Activated CD4-positive, alpha-beta T cell treated with anti-CD3 and anti-CD28 coated beads, Interleukin-2, Interleukin-6, amounts not matched to agents 100 ng/mL and 50 ng/mL, durations not matched to agents 16 hours and 8 hours (primary cell): ENCODE measurements at places on chromosomes 12 and 14.

DNA sequence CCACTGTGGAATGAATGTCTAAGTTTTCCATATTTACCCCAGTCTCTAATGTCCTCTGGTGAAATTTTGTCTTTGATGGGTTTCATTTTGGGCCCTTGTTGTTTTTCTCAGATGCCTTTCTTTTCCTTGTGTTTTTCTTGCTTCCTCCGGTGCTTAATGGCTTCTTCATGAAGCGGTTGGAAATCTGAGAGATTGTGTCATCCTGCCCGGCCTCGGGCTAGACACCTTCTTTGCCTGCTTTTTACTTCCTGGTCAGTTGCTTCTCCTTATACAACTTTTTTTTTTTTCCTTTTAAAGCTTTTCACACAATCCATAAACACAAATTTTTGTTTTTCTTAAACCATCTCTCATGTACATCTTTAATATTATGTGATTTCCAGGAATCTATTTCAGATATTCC, 7.1 kb downstream of the ETV6 start:
- DNase-seq = no peak

DNA sequence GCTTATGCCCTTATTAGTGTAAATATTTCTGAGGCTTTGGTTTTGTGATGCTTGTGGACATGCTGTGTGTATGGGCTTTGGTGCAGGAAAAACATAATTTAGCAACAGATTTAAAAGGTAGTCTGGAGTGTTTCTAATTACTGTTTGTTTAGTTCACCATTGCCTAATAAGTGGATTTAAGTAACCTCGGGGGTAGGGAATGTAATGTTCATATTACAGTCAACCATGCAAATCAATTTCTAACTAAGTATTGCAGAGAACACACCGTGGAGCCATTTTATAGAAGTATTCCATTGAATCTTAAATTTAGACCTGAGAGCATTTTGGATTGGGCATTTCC, 53.5 kb downstream of the ANO6 start:
- DNase-seq = no peak

DNA sequence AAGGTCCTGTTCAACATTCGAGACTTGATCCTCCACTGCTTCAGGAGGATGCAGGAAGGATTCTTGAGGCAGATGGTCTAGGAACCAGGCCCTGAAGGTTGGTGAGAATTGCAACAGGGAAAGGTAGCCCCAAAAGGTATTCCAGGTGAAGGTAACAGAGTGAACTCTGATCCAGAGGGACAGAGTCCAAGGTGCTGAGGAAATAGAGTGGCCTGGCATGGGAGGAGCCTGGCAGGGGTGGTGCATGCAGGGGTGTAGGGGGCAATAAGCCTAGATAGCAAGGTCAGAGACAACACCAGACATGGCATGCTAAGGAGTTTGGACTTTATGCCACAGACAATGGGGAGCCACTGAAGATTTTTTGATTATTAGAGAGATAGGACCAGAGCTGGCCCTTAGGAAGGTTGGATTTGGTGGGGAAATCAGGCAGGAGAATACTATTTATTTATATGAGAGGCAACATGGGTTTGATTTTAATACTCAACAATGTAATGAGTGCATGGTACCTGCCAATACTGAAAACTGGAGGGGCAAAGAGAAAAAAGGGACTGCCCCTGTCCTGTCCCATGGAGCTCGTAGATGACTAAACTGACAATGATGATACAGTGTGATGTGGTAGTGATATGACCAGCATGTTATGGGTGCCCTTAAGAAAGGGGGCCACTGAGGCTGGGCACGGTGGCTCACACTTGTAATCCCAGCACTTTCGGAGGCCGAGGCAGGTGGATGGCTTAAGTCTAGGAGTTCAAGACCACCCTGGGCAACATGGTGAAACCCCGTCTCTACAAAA, 50.5 kb upstream of the TMED10 start:
- no peak for DNase-seq

GRCh38 chr12:90028635-90029051, 320.0 kb upstream of the ATP2B1 start:
- peak; percentile 28 for DNase-seq

GRCh38 chr14:89810101-89810500, 144.4 kb downstream of the EFCAB11 start:
- no peak for DNase-seq

DNA sequence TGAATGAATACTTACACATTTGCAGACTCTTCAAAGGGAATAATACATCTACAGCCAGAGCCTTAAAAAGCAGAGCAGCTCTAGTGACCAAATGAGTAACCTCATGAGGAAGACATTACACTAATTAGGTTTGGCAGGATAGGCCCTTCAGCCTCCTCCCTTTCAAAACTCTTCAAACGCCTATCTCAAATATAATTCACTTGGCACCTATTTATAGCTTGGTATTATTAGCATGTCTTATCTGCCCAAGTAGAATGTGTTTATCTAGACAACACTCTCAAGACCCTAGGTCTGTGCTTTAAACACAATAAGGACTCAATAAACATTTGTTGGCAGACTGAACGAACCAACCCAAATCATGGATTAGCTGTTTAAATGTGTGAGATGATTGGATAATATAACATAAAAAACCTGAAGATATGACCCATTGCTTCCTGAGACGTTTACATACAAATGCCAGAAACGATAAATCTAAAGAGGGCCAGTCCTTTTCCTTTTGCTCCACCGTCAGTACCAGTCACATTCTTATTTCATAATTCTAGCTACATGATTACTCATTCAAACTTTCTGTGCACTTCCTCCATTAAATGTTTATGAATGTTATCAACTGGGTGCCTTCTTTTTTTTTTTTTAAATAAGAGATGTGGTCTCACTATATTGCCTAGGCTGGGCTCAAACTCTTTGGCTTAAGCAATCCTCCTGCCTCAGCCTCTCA, 123.3 kb downstream of the CEP83 start:
- no peak for DNase-seq

- DNase-seq = no peak
Measured at GRCh38 chr12:68784015-68784414, 24.0 kb upstream of the MDM2 start.

DNA sequence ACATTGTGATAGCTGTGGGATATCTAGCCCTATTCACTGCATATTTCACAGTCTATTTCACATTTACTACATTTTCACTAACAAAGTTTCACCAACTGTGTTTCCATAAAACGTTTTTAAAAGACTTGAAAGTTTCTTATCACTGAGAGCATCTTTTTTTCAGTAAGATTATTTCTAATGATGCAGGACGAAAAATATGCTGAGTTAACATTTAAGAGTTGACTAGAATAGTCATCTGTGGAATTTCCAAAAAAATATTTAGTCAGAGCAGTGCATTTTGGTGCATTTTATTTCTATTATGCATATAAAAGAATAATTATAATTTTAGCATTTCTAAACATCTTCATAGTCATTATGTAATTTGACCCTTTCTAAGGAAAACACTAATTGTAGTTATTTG, 143.8 kb upstream of the CLEC14A start:
- no peak for DNase-seq

- DNase-seq = no peak
Measured at GRCh38 chr14:34035177-34035933, 84.5 kb upstream of the EGLN3 start.

DNA sequence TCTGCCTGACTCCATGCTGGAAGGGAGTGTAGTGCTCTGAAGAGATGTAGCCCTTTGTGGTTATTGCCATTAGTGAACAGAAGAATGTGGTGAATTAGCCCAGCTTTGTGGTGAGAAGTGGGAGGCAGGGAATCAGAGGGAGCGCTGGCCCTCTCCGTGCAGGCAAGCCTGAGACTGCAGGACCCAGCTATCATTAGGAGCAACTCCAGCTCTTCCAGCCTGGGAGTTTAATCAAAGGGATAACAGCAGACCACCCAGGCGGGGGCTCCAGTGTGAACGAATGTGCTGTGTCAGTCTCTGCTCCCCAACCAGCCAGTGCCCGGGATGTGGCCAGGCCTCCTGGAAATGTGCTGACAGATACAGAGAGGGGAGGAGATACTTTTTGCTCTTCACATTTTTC, 142.7 kb downstream of the TTLL5 start:
- no peak for DNase-seq

- DNase-seq = no peak
Measured at GRCh38 chr12:49471557-49471956, 67.3 kb upstream of the KCNH3 start.

- no peak for DNase-seq
Measured at GRCh38 chr14:58533446-58533845, 104.3 kb upstream of the DACT1 start.

DNA sequence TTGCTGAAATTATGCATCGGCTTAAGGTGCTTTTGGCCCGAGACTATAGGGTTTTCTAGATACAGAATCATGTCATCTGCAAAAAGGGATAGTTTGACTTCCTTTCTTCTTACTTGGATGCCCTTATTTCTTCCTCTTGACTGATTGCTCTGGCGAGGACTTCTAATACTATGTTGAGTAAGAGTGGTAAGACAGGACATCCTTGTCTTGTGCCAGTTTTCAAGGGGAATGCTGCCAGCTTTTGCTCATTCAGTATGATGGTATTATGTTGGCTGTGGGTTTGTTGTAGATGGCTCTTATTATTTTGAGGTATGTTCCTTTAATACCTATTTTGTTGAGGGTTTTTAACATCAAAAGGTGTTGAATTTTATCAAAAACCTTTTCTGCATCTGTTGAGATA, 8.3 kb downstream of the BMAL2 start:
- DNase-seq = no peak

DNA sequence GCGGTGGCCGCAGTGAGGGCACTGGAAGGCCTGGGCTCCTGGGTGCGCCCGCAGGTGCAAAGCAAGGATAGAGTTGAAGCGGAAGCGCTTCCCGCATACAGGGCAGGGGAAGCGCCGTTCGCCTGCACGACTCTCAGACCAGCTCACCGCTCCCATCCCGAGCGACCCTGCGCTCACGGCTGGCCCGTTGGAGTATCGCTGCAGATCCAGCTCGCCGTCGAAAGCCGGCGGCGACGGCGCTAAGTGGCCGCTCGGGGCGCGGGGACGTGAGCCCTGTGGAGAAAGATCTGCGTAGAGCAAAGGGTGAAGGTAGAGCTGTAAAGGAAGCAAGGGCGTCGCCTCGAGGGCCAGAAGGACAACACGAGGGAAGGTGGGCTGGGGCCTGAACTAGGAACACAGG, 5.4 kb downstream of the ZNF219 start:
- no peak for DNase-seq

- DNase-seq = peak; percentile 22
Measured at GRCh38 chr12:39341179-39341578, 101.7 kb downstream of the KIF21A start.

DNA sequence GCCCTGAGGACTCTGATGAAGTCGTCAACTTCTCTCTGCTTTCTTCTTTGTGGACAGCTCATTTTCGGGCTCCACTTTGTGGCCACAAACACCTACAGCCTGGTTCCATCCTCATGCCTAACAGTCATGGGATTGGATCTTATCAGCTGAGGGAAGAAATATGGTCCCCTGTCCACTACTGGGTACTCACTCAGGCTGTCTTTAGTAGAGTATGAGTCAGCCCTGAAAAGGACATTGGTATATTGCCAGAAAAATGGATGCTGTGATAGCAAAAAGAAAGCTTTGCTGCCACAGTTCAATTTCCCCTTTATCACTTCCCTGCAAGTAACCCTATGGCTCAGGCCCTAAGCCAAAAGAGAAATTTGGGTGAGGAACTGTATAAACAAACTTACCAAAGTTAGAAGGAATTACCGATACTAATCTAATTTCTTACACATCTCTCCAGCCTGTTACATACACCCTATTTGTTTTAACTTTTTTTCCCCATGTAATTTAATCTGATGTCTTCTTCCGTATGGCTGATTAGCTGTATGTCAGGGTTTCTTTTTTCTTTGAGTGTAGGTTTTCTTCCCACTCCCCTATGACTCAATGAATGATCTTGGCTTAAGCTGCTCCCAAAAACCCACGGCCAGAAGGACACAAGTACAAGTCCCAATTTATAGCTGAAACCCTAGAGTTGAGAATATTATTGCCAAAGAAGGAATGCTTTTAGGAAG, 29.1 kb downstream of the MTHFD1 start:
- DNase-seq = no peak

GRCh38 chr14:105498430-105499255, 7.6 kb downstream of the TEDC1 start:
- no peak for DNase-seq

- no peak for DNase-seq
Measured at GRCh38 chr12:52744493-52745156, 32.5 kb downstream of the KRT76 start.

GRCh38 chr12:89433634-89434033, 81.3 kb upstream of the DUSP6 start:
- no peak for DNase-seq

GRCh38 chr14:26526137-26526536, 71.7 kb downstream of the NOVA1 start:
- DNase-seq = no peak

- no peak for DNase-seq
Measured at GRCh38 chr12:49954863-49955830, 4.6 kb downstream of the AQP2 start.

- no peak for DNase-seq
Measured at GRCh38 chr12:127174881-127175280, 1092.1 kb upstream of the TMEM132C start.

DNA sequence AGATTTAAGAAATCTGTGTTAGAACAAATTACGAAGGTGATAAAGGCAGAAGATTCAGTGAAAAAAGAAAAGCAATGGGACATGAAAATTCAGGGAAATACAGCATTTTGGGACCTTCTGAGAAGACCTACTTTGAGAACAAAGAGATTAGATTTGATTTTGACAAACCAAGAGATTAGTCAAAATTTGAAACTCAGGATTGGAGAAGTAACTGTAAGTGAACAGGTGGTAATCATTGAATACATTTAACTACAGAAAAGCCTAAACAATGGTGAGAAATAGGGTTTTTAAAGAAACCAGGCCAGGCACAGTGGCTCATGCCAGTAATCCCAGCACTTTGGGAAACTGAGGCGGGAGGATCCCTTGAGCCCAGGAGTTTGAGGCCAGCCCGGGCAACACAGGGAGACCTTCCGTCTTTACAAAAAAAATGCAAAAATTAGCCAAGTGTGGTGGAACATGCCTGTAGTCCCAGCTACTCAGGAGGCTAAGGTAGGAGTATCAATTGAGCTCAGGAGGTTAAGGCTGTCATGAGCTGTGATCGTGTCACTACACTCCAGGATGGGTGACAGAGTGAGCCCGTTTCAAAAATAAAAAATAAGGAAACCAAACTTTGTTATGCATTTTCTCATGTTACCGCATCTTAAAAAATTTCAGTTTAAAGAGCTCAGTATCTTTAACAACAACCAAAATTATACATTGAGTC, 8.9 kb upstream of the SAV1 start:
- DNase-seq = no peak

DNA sequence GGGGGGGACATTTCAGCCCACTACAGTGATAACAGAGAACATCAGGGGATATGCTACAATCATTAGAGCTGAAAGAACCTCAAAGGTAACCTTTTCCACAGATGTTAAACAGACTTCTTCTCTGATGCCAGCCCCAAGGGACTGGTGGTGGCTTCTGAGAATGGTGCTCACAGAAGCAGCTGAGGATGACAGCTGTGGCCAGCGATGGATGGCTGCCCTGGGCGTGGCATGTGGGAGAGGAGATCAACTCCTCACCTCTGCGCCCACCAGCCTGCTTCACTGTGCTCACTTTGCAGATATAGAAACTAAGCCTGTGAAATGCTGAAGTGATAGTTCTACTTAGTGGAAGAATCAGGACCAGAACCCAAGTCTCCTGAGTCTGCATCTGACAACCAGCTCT, 33.0 kb downstream of the FOXN3 start:
- no peak for DNase-seq
